ENCODE measurements at places on chromosomes 3 and 15. TPM values are rescaled to one million over a fixed set of nuclear protein-coding genes. Genes with fewer than 3 reads are reported as not detected.

CCDC54 gene
- polyA plus RNA-seq: not detected

LRRC49 gene
- 22.9 TPM for polyA plus RNA-seq

MESD gene
- 23.9 TPM for polyA plus RNA-seq

DBR1 gene
- 12.8 TPM for polyA plus RNA-seq

DPPA2 gene
- not detected for polyA plus RNA-seq

TNFAIP8L3 gene
- 0.30 TPM for polyA plus RNA-seq
